ENCODE measurements at places on chromosomes 16 and 17. TPM values are rescaled to one million over a fixed set of nuclear protein-coding genes. Genes with fewer than 3 reads are reported as not detected.

GRCh38 chr16:81485824-81486539 is 41.4 kb downstream of the CMIP start:
- H3K36me3 ChIP-seq = peaks cover 4% of the 10 kb centered on the region
- no peak for DNase-seq
- H3K4me3 ChIP-seq = no peak overlapping the region
- peak overlapping the region; percentile 28 for H3K27ac ChIP-seq
- H3K4me1 ChIP-seq = peaks cover 32% of the 10 kb centered on the region

SOCS1 gene
- 2.9 TPM for polyA plus RNA-seq

GRCh38 chr17:38578229-38579082 is 27.3 kb downstream of the SRCIN1 start:
- no peak overlapping the region for H3K4me3 ChIP-seq
- DNase-seq = no peak
- H3K36me3 ChIP-seq = no peaks in the 10 kb centered on the region
- peaks cover 81% of the 10 kb centered on the region for H3K27me3 ChIP-seq
- H3K27ac ChIP-seq = no peak overlapping the region

DNA sequence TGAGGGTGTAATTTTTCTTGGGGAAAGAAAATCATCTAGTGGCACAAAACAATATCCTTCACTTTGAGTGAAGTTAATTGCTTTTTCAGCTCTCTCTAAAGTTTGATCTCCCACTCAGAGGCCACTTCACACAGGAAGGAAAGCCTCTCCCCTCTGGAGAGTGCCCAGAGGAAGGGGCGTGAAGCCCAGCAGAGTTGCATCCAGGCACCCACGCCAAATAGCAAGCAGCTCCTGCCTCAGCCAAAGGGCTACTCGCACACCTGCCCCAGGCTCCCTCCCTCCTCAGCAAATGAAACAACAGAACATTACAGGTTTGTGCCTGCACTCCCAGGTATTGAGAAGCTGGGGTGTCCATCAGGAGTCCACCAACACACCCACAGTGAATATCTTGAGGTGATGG is 183.0 kb upstream of the RPL38 start:
- no peaks in the 10 kb centered on the region for H3K36me3 ChIP-seq
- no peak overlapping the region for H3K4me3 ChIP-seq
- DNase-seq = no peak

TP53TG3B gene
- polyA plus RNA-seq = not detected

DNA sequence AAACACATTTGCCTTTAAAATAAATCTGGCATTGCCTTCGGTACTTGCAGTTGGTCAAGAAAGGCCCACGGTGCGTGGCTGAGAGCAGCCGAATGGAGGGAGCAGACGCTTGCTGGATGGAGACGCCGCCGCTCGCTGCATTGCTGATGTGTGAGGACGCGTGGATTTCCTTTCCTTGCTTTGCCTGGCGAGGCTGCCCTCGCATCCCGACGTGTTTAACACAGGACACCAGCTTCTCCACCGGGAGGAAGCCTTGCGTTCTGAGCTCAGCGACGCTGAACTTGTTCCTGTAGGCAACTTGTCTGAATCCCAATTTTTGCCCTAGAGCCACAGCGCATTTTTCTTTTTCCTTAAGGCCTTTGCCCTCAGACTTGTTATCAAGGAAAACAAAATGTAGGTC is 45.8 kb downstream of the COX4I1 start:
- H3K27me3 ChIP-seq = no peaks in the 10 kb centered on the region
- DNase-seq = no peak
- H3K36me3 ChIP-seq = no peaks in the 10 kb centered on the region
- H3K4me1 ChIP-seq = peaks cover 12% of the 10 kb centered on the region
- H3K4me3 ChIP-seq = no peak overlapping the region

DNA sequence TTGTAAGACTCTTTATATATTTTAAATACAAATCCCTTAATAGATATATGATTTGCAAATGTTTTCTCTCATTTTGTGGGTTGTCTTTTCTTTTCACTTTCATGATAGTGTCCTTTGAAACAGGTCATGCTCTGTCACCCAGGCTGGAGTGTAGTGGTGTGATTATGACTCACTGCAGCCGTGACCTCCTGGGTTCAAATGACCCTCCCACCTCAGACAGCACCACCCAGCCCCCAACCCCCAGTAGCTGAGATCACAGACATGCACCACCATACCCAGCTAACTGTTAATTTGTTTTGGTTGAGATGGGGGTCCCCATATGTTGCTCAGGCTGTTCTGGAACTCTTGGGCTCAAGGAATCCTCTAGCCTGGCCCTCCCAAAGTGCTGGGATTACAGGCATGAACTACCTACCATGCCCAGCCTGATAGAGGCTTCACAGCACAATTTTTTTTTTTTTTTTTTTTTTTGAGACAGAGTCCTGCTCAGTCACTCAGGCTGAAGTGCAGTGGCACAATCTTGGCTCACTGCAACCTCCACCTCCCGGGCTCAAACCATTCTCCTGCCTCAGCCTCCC is 18.5 kb upstream of the TMIGD1 start:
- no peak overlapping the region for H3K27ac ChIP-seq
- no peaks in the 10 kb centered on the region for H3K36me3 ChIP-seq
- no peaks in the 10 kb centered on the region for H3K27me3 ChIP-seq
- DNase-seq = no peak
- H3K4me1 ChIP-seq = peaks cover 5% of the 10 kb centered on the region
- no peak overlapping the region for H3K4me3 ChIP-seq

- H3K4me1 ChIP-seq = no peaks in the 10 kb centered on the region
- H3K27me3 ChIP-seq = peaks cover 2% of the 10 kb centered on the region
- no peak overlapping the region for H3K4me3 ChIP-seq
- H3K36me3 ChIP-seq = no peaks in the 10 kb centered on the region
These were observed 125.7 kb downstream of the COPRS start for GRCh38 chr17:31733326-31733725.

SP6 gene
- polyA plus RNA-seq = 1.4 TPM

MAZ gene
- polyA plus RNA-seq = 236 TPM

LGALS9 gene
- polyA plus RNA-seq = 30.0 TPM

GRCh38 chr16:81432937-81433557 is 11.6 kb upstream of the CMIP start:
- H3K27ac ChIP-seq = no peak overlapping the region
- H3K4me3 ChIP-seq = no peak overlapping the region
- H3K4me1 ChIP-seq = no peaks in the 10 kb centered on the region
- DNase-seq = no peak
- H3K27me3 ChIP-seq = no peaks in the 10 kb centered on the region
- no peaks in the 10 kb centered on the region for H3K36me3 ChIP-seq

- no peaks in the 10 kb centered on the region for H3K36me3 ChIP-seq
- no peaks in the 10 kb centered on the region for H3K27me3 ChIP-seq
- no peak overlapping the region for H3K27ac ChIP-seq
- H3K4me1 ChIP-seq = no peaks in the 10 kb centered on the region
These were observed 136.3 kb downstream of the GRIN2A start for GRCh38 chr16:10045947-10046346.

GRCh38 chr17:14942526-14943190 is 322.5 kb downstream of the PMP22 start:
- DNase-seq = no peak
- no peaks in the 10 kb centered on the region for H3K27me3 ChIP-seq
- H3K27ac ChIP-seq = no peak overlapping the region
- H3K4me3 ChIP-seq = no peak overlapping the region
- H3K4me1 ChIP-seq = no peaks in the 10 kb centered on the region

- H3K4me3 ChIP-seq = no peak overlapping the region
- H3K27ac ChIP-seq = no peak overlapping the region
- DNase-seq = no peak
These were observed 222.3 kb downstream of the GSG1L start for GRCh38 chr16:27841061-27841801.

CEP112 gene
- polyA plus RNA-seq = 4.4 TPM

DRC7 gene
- polyA plus RNA-seq = 0.22 TPM

DNA sequence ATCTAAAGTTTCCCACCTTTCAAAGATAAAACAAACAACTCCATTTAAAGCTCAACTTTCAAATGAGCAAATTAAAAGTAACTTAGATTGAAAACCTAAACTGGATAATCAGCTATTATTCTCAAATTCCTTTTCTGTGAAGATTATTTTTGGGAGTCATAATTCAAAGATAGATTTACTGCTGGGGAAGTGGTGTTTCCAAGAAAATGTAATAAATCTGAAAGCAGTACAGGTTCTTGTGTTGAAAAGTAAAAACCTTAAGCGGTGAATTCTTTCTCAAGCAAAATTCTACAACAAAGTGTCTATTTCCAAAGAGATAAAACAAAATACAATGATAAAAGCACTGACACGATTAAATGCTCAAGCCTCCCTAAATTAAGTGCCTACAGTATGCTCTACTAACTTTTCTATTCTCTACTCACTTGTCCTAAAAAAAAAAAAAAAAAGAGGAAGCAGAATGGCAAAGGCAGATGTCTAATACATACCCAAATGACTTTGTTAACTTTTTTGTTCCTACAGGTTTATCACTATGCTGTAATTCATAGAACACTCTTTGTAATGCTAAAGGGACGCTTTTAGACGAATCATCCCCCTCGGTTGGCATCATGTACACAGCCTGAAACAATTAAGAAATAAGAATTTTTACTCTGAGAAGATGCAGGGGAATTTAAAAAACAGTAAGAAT is 34.5 kb downstream of the LITAFD start:
- H3K4me3 ChIP-seq = no peak overlapping the region
- H3K27ac ChIP-seq = no peak overlapping the region
- peaks cover 80% of the 10 kb centered on the region for H3K36me3 ChIP-seq
- DNase-seq = no peak
- H3K27me3 ChIP-seq = no peaks in the 10 kb centered on the region
- peaks cover 5% of the 10 kb centered on the region for H3K4me1 ChIP-seq

MEIOB gene
- 0.54 TPM for polyA plus RNA-seq

GRCh38 chr16:30499284-30499683 is 26.7 kb downstream of the ITGAL start:
- H3K4me1 ChIP-seq = no peaks in the 10 kb centered on the region
- H3K36me3 ChIP-seq = no peaks in the 10 kb centered on the region
- no peaks in the 10 kb centered on the region for H3K27me3 ChIP-seq
- H3K4me3 ChIP-seq = no peak overlapping the region
- H3K27ac ChIP-seq = no peak overlapping the region

- no peaks in the 10 kb centered on the region for H3K4me1 ChIP-seq
- peak; percentile 9 for DNase-seq
- no peaks in the 10 kb centered on the region for H3K36me3 ChIP-seq
These were observed 9.6 kb upstream of the CES1 start for GRCh38 chr16:55842369-55843104.

CLEC19A gene
- not detected for polyA plus RNA-seq

PPP1R27 gene
- polyA plus RNA-seq = 0.21 TPM

DNA sequence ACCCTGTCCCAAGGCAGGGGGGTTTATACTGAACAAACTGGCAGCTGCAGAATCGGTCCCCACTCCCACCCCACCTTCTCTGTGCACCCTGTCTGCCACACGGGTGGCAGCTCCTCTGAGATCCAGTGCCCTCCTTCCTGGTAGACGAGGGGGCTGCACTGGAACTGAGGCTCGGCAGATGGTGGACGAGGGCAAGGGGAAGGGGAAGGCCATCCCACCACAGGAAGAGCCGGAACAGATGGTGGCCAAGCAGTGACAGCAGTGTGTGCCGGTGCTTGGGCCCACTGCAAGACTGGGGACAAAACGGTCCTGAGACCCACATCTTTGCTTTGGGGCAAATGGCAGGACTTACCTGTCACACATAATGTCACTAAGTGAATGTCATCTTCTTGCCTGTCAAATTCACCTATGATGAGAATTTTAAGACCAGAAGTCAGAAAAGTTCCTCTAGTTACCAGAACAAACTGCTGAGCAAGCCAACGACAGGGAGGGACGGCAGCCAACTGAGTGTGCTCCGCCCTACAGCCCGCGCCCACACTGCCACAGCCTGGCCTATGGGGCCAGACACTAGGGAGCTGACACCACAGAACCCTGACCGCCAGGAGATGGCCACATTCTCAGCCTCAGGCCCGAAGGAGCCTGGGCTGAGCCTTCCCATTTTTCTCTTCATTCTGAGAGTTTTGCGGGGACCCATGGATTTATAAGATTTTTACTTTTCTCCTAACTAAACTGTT is 14.4 kb downstream of the NTAN1 start:
- H3K4me1 ChIP-seq = no peaks in the 10 kb centered on the region
- peak; percentile 48 for DNase-seq
- H3K36me3 ChIP-seq = peaks cover 49% of the 10 kb centered on the region

DNA sequence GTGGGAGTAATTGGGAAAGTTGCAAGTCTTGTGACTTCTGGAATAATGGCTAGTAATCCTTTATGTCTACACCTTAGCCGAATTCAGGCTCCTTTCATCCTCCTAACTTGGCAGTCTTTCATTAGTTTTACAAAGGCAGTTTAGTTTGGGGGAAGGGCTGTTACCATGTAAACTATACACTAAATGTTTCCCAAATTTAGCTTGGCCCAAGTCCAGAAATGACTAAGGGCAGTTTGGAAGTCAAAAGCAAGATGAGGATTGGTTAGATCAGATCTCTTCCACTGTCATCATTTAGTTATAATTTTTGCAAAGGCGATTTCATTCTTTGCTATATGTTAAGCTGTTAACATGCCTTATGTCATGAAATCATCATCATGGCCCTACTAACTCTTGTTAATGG is 115.4 kb upstream of the CACNG3 start:
- no peak overlapping the region for H3K4me3 ChIP-seq
- no peaks in the 10 kb centered on the region for H3K36me3 ChIP-seq
- H3K27me3 ChIP-seq = no peaks in the 10 kb centered on the region
- H3K4me1 ChIP-seq = no peaks in the 10 kb centered on the region
- H3K27ac ChIP-seq = no peak overlapping the region
- DNase-seq = no peak

DNA sequence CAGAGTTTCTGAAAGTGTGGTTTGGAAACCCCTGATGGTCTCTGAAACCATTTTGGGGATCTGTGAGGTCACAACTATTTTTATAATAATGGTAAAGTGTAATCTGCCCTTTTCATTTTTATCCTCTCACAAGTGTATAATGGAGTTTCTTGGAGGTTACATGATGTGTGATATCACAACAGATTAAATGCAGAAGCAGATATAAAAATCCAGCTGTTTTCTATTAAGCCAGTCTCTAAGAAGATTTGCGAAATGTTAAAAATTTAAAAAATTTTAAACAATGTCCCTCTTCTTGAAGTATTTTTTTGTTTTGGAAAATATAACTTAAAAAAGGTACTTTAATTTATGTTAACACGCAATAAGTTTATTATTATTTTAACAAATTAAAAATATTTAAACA is 48.7 kb downstream of the RPGRIP1L start:
- H3K4me3 ChIP-seq = no peak overlapping the region
- H3K4me1 ChIP-seq = no peaks in the 10 kb centered on the region
- peaks cover 4% of the 10 kb centered on the region for H3K36me3 ChIP-seq
- no peak for DNase-seq

GRCh38 chr17:46191322-46192188 is 1.7 kb downstream of the KANSL1 start:
- no peaks in the 10 kb centered on the region for H3K27me3 ChIP-seq
- peak; percentile 23 for DNase-seq
- peak overlapping the region; percentile 99 for H3K27ac ChIP-seq
- peaks cover 28% of the 10 kb centered on the region for H3K4me1 ChIP-seq

- H3K4me3 ChIP-seq = no peak overlapping the region
- no peak for DNase-seq
- no peaks in the 10 kb centered on the region for H3K27me3 ChIP-seq
- H3K36me3 ChIP-seq = peaks cover 63% of the 10 kb centered on the region
These were observed 53.9 kb downstream of the AP2B1 start for GRCh38 chr17:35641032-35641431.

CD300E gene
- 0.12 TPM for polyA plus RNA-seq

CCT6B gene
- polyA plus RNA-seq = 2.8 TPM
